H7 (cell line): ENCODE measurements at places on chromosomes 4 and X. TPM values are rescaled to one million over a fixed set of nuclear protein-coding genes. Genes with fewer than 3 reads are reported as not detected.
A peak's percentile ranks its signal among the peaks of the same experiment; 100 is the strongest.

DNA sequence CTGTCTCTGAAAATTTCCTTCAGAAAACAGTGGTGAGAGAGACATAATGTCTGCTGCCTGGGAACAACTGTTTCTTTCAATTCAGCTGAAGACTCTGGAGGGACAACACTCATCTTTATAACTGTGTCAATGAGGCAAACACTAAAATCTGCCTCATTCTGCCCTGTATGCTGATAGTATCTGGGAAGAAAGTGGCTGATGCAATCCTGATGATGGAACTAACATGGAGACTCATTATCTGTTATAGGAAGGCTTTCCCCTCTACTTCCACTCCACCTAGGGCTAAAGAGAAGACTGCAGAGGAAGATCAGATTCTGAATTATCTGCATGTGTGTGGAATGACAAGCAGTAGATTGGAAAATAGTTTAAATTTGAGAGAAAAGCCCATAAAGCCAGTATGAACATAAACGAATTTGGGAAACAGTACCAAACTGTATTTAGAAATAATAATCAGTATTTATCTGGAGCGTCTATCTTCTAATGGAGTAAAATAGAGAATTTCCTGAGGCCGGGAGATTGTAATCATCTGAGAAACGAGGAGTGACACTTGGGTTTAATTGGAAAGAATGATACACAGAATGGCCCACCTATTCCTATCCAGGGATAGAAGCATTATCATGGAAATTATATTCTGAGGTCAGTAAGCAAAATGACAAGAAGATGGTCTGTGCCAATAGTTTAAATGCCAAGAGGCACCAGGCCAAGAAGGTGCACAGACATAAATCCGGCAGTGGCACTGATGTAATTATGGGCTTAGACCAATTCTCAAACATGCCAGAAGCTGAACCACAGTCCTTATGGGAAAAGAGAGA, 85.4 kb downstream of the SHISA3 start:
- no peak for DNase-seq

The L1CAM gene
- total RNA-seq, result 9.9 and 17.0 TPM in 2 replicates

The TMEM47 gene
- 7.4 and 14.0 TPM in 2 replicates for total RNA-seq

DNA sequence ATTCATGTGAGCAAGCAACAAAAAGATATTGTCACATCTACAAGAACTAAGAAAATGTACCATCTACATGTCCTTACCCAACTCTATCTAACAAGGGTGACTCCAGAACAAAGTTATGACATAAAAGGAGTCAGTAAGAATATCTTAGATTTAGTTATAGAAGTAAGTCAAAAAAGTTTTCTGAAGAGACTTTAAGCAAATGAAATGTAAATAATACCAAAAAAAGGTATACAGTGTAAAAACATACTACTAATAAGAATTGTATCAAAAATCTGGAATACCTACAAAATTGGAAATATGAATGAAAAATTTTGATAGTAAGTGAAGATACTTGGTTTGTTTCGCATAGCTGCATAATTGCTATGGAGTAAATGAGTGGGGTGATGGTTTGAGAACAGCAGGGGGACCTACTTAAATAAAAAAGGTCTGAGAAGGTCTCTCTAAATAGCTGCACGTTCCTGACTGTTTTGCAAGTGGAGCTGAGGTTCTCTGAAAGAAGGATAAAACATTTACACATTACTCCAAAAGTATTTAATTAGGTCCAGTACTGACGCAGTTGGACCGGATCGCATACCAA, 51.0 kb upstream of the ENPP6 start:
- DNase-seq, result no peak

DNA sequence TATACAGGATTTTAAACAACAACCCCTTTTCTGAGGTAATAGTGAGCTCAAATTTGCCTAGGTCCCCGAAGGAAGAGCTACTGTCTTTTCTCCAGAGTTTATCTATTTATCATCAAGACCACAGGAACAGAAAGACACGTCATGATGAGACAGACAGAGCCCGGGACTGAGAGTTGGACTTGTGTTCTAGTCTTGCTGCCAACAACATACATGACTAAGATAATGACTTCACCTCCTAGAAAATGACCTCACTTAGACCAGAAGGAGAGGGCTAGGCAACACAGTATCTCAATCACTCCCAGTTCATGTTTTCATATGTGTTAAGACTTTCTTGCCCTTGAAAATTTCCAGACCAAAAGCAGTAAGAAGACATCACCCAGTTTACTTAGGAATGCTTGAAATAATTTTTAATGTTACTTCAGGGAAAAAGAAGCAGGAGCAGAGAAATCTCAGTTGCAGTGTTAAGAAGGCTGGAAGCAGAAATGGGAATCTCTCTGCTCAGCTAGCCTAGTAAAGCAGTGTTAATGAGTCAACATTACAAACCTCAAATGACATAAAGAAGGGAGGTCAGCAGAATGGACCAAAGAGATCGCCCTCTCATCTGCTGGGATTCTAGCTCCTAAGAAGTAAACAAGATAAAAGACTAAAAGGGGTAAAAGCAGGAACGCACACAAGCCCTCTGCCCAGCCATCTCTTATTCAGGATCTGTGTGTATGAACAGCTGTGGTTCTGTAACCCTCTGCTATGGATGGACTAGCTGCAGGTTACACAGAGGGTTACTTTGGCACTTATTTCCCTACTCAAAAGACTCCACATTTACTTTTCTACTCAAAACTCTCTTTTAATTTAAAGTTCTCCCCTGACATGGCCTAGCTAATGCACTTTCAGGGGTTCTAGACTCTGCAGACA, 24.8 kb downstream of the PDGFC start:
- DNase-seq, result no peak

- DNase-seq, result peak; percentile 88
These were observed at the start of gene NAAA for GRCh38 chr4:75940692-75941253. TSS of gene NAAA (minus strand) at chr4:75941013. CDS start at chr4:75940949, 64 bp downstream.

The MMRN1 gene
- 0.03 TPM in 1 of 2 replicates, not detected in the other for total RNA-seq

GRCh38 chr4:153989505-153989904, 200.6 kb upstream of the SFRP2 start:
- DNase-seq, result no peak

DNA sequence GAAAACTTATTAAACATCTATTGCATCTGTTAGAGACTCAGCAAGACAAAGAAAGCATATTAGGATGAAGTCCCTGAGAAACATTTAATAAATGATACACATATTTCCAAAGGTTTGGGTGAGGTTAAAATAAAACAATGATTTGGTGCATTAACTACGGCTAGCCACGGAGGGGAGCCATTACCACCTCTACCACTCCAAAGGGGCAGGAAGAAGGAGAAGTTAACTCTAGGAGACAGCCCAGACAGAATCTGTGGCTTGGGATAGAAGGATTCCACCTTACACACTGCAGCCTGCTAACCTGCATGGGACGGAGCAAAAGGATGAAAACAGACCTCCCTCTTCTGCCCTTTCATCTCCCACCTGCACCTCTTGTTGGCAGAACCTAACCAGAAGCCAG, 189.1 kb upstream of the C1QTNF7 start:
- DNase-seq, result peak; percentile 68

GRCh38 chrX:25013632-25014365, 2.0 kb downstream of the ARX start:
- peak; percentile 83 for DNase-seq

- peak; percentile 54 for DNase-seq
These were observed 158.5 kb downstream of the NSUN7 start for GRCh38 chr4:40908297-40908696.

The RFC1 gene
- total RNA-seq, result 44.7 and 69.7 TPM in 2 replicates

The MAMLD1 gene
- 0.31 and 1.1 TPM in 2 replicates for total RNA-seq

The GYPB gene
- total RNA-seq, result not detected in 2 replicates

DNA sequence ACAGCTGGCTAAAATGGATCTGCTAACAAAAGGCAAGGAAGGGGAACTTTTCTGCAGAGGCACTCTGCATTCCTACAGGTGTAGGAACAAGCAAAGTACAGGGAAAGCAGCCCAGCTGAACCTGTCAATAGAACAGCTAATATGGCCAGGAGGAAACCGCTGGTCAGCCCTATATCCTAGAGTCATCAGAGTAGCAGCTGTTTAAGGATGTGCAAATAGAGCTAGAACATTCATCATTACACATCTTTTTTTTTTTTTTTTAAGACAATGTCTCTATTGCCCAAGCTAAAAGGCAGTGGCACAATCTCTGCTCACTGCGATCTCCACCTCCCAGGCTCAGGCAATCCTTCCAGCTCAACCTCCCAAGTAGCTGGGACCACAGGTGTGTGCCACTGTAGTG, 163.0 kb downstream of the BTC start:
- DNase-seq, result no peak

DNA sequence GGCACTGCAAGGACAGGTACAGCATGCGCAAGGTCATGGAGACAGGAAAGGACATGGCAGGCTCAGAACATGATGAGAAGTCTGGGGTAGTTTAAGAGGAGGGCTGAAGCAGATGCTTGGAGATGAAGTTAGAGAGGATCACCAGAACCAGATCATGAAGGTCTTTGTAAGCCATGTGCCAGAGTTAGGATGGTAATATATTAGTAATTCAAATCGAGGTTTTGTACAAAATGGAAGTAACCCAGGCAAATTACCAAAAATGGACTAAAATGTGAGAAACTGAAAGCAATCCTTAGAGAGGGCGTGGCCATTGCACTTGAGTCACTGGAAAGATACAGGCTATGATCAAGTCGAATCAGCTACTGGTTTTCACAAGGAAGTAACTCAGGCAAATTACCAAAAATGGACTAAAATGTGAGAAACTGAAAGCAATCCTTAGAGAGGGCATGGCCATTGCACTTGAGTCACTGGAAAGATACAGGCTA, 13.5 kb downstream of the RXFP1 start:
- DNase-seq, result no peak

DNA sequence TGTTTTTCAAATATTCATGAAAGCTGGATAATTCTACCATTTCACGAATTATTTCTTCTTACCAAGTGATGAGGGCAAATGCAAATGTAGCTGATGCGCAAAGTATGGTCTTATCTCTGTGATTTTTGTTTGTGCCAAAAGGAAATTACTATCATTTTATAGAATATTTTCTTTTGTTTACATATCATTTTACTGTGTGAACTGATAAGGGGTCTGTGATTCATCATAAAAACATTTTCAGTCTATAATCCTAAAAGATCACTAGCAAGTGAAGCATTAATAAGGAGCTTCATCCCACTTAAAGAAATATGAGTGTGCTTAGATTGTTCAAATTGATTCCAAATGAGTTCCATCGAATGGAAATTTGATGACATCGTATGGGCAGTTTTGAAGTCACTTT, 694 bp downstream of the CSN3 start:
- no peak for DNase-seq

The TCP11X2 gene
- 0.07 and 0.35 TPM in 2 replicates for total RNA-seq

The CCDC160 gene
- total RNA-seq, result 3.0 and 4.4 TPM in 2 replicates

DNA sequence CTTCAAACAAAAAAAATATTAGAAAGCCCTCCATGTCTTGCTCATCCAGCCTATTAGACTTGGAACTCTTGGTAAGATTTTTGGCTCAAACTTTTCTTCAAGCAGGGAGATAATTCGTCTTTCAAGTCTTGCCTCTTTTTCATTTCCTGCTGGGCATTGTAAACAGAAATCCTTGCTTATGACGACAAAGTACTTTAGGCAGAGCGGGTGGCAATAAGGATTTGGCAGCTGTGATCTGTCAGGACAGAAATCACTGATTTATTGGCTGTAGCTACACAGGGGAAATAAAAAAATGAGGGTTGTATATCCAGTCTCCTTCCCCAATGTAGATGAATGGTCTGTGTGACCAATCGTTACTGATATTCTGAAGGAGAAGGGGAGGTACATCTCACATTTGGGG, 121.6 kb downstream of the SLC4A4 start:
- DNase-seq, result no peak

The ERAS gene
- total RNA-seq, result 0.21 TPM in 1 of 2 replicates, not detected in the other

DNA sequence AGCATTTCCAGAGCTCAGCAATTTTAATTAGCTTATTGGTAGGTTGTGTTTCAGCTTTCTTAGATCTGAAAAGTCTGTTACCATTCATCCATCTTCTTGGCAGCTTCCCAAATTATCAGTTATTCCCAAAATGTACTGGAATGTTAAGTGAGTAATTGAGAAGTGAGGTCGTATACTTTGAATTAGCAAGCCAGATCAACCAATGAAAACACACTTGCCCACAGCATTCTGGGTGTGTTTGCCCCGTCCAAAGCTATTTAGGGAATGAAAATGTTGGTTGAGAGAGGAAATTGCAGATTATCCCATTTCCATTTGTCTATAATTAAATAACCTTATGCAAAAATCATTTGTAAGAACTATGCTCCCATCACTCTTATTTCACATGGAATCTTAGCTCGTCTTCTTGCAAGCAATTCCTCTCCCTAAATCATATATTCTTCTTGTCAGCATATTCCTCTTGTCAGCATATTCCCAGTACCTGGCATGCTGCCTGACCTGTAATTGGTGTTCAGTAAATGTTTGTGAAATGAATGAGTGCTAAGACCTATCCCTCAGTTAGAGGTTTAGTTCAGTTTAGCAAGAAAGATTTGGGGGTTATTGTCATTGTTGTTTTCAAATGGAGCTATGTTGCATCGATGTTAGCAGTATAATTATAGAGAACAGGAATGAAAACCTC, 23.3 kb upstream of the ANTXR2 start:
- no peak for DNase-seq

DNA sequence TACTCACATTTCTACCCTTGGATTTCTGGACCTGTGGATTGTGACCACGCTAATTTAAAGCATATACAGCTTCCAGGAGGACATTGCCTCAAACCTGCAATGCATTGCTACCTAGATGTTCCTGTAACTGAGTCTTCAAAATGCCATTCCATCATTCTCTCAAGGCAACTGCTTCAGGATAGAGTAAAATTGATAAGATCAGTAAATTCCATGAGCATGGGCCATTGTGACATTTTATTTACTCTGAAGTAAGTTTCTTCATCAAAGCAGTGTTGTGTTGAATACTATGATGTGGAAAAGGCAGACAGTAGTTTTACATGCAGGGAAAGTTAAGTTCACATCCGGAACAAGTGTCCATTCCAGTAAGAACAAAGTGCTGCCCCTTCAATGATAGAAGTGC, 991.0 kb downstream of the ARAP2 start:
- no peak for DNase-seq

The KLHL4 gene
- 24.9 and 49.3 TPM in 2 replicates for total RNA-seq

The PRR32 gene
- not detected in 2 replicates for total RNA-seq

The ADGRA3 gene
- total RNA-seq, result 39.0 and 41.6 TPM in 2 replicates

DNA sequence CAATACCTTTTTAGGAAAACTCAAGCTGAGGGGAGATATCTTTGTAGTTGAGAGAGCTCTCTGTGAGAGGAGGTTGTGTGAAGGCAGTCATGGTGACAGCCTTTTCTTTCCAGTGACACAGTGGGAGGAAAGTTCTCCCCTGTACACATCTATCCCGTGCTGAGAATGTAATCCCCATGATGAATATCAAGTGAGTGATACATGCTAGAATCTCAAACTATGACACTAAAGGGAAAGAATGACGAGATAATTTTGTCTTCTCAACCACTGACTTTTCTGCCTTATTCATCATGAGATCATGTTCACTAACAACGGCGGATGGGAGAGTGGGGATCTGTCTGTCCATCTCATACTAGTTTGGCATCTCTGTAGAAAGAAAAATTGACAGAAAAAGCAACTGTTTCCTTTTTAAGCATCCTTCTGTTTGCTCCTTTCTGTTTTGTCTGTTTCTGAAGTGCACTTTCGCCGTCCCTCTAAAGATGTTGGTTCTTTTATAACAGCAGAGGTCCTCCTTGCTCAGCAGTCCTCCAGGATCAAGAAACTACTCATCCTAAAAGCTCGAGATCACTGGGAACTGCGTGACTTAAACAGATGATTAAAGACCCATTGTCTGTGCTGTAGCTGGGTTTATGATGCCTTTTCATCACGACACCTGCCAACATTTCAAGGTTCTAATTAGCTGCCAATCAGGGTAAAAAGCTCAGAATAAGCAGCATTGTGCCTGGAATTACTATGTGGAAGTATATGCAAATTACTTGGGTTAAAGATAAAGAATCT, 137.6 kb downstream of the DCK start:
- DNase-seq, result no peak

- no peak for DNase-seq
These were observed 144.5 kb downstream of the SMIM20 start for GRCh38 chr4:26058537-26058936.
